Nephron progenitor cell (in vitro differentiated cells): ENCODE measurements at places on chromosomes 11 and 22.

DNA sequence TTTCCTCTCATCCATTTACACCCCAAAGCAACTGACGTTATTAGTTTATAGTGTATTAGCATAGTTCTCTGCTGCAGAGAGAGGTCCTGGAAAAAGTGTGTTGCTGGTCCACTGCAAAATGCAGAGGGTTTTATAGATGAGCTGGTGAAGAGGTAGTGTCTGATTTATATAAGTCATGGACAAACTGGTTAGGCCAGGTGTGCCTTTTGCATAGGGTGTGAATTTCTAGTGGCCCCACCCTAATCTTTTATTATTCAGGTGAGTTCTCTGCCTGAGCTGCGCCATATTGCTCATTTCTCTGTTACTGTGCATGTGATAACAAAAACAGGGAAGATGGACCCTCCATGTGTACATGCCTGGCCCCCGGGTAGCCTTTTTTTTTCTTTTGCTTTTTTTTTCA lies 43.1 kb upstream of the TRIM77 start:
- no peak for DNase-seq
- H3K27ac ChIP-seq: no peak overlapping the region
- H3K36me3 ChIP-seq: no peaks in the 10 kb centered on the region
- H3K27me3 ChIP-seq: no peaks in the 10 kb centered on the region

GRCh38 chr22:23888615-23889401 lies 5.4 kb upstream of the MIF start:
- peaks cover 36% of the 10 kb centered on the region for H3K36me3 ChIP-seq
- H3K4me1 ChIP-seq: peaks cover 23% of the 10 kb centered on the region
- DNase-seq: no peak

- no peak overlapping the region for H3K4me3 ChIP-seq
- H3K4me1 ChIP-seq: no peaks in the 10 kb centered on the region
- H3K36me3 ChIP-seq: no peaks in the 10 kb centered on the region
- H3K27ac ChIP-seq: no peak overlapping the region
Observed at GRCh38 chr11:33984682-33985389, 66.7 kb upstream of the CAPRIN1 start.

DNA sequence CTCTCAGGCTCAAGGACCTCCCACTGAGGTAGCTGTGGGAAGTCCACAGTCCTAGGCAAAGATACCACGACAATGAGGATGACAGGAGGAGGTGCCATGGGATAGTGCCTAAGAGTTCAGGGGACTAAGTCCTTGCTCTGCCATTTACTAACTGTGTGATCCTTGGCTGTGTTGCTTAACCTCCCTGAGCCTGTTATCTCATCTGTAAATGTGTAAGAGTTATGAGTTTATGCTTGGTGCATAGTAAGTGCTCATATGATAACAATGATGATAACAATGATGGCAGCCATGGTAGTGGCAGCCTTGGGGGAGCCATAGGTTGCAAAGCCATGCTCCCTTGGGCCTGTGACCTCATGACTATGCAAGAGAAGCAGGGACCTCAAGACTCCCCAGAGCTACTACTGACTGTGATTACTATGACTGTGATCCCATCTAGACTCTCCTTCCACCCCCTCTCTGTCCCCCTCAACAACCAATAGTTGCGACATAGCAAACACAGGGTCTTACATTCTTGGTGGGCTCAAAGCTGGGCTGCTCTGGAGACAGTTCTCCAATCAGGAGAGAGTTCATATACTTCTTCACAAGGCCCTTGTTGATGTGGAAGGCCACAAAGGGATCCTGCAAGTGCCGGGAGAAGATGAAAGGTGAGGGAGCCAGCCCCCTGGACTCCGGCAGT lies 3.9 kb downstream of the FADS1 start:
- no peak overlapping the region for H3K27ac ChIP-seq
- DNase-seq: no peak
- H3K27me3 ChIP-seq: no peaks in the 10 kb centered on the region
- peaks cover 69% of the 10 kb centered on the region for H3K36me3 ChIP-seq

DNA sequence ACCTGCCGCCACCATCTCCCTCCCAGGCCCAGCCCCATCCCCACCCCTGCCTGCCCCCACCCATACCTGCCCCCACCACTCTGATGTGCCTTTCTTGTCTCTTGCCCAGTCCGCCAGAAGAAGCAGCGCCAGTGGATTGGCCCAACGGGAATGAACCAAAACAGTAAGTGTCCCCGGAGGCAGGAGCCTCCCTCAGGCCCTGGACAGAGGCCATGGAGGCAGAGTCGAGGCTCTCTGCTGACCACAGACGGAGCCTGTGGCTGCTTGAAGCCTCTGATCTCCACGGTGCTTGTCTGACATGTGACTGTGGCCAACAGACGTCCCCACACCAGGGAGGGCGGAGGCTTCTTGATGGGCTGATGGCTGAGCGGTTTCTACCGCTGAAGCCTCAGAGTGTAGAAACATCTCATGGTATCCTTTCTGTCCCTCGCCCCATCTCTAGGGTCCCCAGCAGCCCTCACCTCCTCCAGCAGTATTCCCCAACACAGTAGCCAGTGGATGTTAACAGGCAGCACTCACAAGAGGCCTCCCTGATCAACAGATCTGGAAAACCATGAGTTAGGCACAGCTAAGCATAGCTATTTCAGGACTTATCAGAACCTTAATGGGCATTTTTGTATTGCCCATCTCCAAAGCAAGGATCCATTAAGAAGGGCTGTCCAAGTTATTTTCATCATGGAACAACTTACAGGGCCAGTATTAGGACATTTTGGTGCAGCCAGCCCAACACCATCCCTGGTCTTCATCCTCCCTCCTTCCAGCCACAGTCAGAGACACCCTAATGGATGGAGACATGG lies 21.7 kb downstream of the CD5 start:
- H3K4me1 ChIP-seq: peaks cover 74% of the 10 kb centered on the region
- no peaks in the 10 kb centered on the region for H3K27me3 ChIP-seq
- no peak overlapping the region for H3K4me3 ChIP-seq
- H3K36me3 ChIP-seq: no peaks in the 10 kb centered on the region

- no peak overlapping the region for H3K27ac ChIP-seq
- peaks cover 56% of the 10 kb centered on the region for H3K4me1 ChIP-seq
- peaks cover 19% of the 10 kb centered on the region for H3K27me3 ChIP-seq
- no peak overlapping the region for H3K4me3 ChIP-seq
- H3K36me3 ChIP-seq: no peaks in the 10 kb centered on the region
Observed at GRCh38 chr11:126112547-126112946, 49.9 kb upstream of the CDON start.

DNA sequence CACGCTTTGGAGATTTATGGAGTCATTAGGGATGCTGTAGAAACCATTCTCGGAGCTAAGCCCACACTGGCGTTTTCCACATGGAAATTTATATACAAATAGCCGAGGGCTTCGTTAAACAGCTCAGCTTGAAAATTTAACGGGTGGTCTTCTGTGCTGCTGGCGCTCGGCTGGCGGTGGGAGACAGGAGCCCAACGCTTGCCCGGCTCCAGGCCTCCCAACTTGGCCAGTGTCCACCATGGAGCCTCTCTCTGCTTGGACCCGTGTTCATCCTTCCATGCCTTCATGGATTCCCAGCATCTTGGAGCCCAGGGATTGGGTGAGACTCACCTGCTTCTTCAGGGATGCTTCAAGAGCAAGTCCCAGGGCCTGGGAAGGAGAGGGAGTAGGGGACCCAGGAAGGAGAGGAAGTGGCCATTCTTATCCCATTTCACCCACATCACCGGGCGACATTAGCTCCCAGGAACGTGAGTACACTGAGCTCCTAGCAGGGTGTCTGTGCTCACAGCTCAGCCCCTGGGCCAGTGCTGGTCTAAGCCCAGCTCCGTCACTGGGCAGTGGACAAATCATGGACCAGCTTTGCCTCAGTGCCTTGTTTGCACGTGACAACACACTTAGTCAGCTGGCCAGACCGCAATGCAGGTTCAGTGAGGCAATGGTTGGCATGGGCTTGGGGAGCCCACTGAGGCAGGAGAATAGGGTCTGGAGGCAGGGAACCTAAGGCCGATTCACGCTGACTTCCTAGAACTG lies 944.3 kb downstream of the BRD1 start:
- H3K4me1 ChIP-seq: peaks cover 4% of the 10 kb centered on the region
- peaks cover 6% of the 10 kb centered on the region for H3K27me3 ChIP-seq
- no peak for DNase-seq
- H3K27ac ChIP-seq: no peak overlapping the region
